ENCODE measurements at places on chromosomes 5 and 9.

DNA sequence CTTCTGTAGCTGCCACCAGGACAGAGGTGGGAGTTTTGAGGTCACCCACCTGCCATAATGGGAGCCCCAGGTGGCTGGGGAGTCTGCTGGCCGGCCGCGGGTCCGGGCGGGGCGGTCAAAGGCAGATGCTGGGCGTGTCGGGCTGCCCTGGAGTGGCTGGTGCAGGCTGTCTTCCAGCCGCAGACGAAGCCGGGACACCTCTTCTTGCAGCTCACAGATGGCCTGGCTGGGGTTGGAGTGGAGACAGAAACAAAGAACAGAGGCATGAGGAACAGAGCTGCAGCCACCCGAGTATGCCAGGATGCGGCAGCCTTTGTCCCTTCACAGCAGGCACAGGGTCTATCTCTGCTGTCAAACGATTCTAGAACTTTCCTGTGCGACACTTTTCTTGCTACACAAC, 18.0 kb downstream of the ORM2 start:
- DNase-seq = no peak

DNA sequence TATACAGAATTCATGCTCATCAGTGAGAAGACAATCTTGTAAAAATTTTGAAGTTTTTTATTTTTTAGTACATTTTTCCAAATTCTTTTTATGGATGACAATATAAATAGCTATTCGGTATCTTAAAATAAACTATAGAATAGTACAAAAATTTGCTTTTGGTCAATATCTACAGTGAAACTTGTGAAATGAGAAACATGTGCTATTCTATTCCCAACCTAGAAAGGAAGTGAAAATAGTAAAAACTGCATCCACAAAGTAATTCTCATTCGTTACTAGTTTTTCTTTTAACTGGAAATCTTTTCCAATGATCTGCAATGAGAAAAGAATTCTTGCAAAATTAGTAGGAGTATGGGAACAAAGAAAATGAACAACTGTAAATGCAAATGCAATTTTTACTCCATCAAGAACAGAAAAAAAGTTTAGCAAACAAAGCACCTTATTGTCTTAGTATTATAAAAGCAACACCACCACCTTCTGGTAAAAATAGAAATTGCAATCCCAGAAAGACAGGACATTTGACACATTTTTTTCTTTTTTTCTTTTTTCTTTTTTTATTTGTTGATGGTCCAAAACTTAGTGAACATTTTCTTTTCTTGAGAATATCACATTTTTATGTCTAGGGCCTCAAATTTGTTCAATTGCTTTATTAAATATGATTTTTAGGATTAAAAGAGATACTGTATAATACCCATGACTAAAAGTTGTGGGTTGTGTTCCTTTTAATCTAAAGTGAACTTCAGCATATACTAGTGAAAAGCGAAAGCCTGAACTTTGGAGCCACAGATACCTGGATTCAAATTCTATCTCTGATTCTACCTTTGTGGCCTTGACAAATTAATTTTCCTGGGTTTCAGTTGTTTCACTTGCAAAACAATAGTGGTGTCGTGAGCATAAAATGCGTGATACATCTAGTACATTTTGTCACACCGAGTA, 72.3 kb downstream of the SLCO4C1 start:
- no peak for DNase-seq

DNA sequence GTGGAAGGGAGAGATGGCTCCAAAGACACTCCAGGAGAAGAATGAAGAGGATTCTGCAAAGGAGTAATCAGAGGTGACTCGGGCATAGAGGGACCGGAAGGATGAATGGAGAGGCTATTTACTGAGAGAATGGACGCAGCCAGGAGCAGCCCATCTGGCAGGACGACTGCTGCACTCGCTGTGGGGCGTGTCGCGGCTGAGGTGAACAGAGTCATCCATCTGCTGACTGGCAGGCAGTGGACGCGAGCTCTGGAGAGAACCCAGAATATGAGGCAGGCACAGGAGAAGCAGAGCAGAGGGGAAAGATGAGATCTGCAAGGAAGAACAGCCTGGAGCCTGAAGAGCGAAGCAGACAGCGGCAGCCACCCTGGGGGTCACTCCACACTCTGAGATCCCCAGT, 16.4 kb downstream of the FGF1 start:
- no peak for DNase-seq

DNA sequence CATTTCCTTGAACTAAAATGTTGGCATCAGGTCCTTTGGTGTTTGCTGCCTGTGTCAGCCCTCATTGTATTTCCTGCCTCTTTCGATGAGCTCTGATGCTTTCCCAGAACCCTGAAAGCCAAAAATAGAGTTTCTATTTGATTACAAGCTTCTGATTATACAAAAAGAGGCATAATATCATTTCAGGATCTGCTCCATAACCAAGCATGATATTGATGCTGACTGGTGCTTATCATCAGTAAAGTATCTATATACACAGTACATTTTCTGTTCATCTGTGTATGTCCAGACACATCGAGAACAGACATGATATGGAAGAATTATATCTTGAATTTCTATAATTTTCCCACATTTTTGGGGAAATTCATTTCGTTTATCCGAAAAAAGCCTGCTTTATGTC, 58.6 kb downstream of the SEMA6A start:
- DNase-seq = no peak

DNA sequence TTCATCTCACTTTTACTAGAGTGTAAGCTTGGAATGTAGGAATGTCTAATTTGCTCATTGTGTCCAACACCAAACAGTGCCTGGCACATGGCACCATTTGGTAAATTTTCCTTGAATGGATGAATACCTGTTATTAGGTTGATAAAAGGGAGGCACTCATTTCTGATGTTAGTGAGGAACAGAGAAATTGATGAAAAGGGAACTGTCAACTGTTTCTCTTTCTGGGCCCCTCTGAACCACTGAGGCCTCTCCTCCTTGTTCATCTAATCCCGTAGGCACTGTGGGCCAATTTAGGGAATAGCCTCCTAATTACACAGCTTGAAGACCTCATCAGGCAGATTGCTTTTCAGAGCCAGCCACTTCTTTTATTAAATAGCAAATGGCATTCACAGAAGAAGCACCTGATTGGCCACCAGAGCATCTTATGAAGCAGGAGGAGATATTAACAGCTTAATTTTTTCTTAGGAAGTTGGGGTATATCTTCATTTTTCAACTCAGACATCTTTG, 22.6 kb downstream of the MRRF start:
- no peak for DNase-seq

GRCh38 chr5:131393498-131393968, 129.7 kb downstream of the CDC42SE2 start:
- DNase-seq = no peak

DNA sequence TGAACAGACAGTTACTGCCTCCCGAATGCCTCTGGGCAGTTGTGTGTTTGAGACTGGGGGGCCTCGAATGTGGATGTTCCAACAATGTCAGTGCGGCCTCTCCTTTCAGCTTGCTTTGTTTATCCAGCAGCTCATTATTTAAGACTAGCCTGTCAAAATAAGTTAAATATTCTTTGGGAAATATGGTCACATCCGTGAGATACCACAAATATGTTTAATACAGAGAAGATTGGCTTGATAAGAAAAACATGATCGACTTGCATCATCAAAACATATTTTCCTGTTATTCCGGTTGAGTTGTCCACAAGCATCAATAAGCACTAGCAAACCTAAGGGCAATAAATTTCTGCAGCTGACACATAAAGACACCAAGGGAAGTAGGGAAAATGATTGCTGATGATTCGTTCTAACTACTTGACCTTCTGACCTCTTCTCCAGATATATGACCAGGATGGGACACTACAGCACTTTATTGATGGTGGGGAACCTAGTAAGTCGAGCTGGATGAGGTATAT, 66.5 kb downstream of the PRDM6 start:
- DNase-seq = no peak
